ENCODE measurements at places on chromosomes 5 and 9.

- no peak for DNase-seq
Measured at GRCh38 chr9:93243112-93243511, 59.2 kb downstream of the WNK2 start.

GRCh38 chr5:112371067-112371466 is 48.0 kb downstream of the EPB41L4A start:
- no peak for DNase-seq

- no peak for DNase-seq
Measured at GRCh38 chr9:124322618-124323432, 65.1 kb downstream of the NEK6 start.

- peak; percentile 29 for DNase-seq
Measured at GRCh38 chr5:146447734-146448380, 724 bp downstream of the TCERG1 start.

GRCh38 chr9:124260769-124261603 is 3.2 kb downstream of the NEK6 start:
- no peak for DNase-seq

GRCh38 chr5:173775261-173776197 is 112.6 kb upstream of the CPEB4 start:
- no peak for DNase-seq

All from activated naive CD4-positive, alpha-beta T cell treated with Interleukin-2 at 50 U/mL for 16 hours (primary cell).